IPS-NIHi11 (cell line): ENCODE measurements at places on chromosomes 6 and 20.

- DNase-seq, result no peak
Measured at GRCh38 chr20:57480444-57481160, 44.3 kb downstream of the CTCFL start.

GRCh38 chr6:81413306-81413705 is 339.2 kb downstream of the TENT5A start:
- no peak for DNase-seq

GRCh38 chr20:13322621-13323020 is 101.5 kb downstream of the ISM1 start:
- no peak for DNase-seq

- peak; percentile 48 for DNase-seq
Measured at GRCh38 chr6:151494235-151494935, 568 bp downstream of the CCDC170 start.

DNA sequence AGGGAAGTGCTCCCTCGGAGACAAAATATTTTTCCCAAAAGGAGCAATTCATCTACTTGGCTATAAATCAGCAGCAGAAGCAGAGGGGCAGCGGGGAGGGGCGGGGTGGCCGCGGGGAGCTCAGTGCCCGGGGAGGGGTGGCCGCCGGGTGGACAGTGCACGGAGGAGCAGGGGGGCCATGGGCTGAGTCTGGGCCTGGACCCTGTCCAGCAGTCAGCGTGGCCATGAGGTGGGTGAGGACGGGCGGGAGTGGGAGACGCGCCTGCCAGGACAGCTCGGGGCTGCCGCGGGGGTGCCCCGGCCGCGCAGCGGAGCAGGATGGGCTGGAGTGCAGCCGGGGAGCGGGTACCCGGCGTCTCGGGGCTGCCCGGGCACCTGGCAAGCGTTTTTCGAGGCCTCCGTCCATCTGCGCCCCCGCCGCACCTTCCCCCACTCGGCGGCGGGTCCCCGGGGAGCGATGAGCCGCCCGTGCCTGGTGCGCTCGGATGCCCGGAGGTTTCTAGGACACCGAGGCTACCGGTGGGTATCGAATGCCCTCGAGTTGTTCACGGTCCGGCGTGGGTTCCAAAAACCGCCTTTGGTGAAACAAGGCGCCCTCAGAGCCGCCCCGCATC is 229.5 kb downstream of the THBS2 start:
- DNase-seq, result no peak

DNA sequence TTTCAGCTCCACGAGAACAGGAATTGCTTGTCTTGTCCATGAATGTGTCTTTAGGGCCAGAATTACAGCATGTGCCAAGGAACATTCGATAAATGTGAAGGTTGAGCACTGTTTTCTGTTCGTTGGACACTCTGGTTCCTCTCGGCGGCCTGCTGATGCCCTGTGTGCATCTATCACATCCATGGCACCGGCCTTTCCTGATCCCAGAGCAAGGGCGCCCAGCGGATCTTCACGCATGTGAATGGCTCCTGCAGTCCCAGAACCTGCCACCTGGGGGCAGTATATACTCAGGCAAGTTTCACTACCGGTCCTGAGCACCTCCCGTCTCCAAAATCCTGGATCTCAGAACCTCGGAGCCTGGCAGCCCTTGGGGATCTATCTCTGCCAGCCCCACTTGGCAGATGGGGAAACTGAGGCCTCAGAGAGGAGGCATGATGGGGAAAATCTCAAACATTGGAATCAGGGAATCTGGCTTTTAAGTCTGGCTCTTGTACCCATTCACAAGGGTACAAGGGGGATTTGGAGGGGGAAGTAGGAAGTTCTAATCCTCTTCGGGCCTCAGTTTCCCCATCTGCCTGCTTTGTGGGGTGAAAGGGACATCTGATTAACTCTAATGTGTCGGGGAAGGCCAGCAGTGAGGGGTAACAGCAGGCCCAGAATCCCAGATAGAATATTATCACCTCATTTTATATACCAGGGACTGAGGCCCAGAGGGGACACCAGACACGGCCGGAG is 4.3 kb upstream of the CEBPB start:
- DNase-seq, result peak; percentile 77

DNA sequence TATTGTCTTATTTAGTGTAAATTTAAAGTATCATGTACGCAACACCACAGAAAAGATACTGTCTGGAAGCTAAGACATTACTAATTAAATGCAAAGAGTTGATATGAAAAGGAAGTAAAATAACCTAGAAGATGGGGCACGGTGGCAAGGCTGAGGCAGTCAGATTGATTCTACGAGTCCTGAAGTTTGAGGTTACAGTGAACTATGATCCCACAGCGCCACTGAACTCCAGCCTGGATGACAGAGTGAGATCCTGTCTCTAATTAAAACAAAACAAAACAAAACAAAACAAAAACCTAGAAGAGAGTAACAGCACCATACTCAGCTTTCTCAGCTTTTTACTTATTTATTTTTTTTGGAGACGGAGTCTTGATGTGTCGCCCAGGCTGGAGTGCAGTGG is 199.0 kb downstream of the PRKN start:
- no peak for DNase-seq

GRCh38 chr20:9256393-9256792 is 187.5 kb downstream of the PLCB4 start:
- DNase-seq, result no peak

DNA sequence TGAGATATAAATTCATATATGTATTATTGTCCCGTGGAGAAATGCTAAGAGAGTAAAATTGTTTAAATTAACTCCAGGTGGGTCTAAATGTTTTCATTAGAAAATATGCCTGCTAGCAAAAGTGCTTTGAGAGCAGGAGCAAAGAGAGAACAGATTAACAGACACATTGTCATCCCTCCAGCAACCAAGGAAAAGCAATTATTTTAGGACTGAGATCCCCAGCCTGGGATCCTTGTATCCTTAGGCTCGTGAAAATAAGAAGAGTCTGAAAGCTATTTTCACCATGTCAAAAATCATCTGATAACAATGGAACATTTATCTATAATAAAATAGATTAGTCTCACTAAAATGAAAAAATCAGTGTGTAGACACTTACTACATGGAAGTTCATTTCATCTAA is 11.5 kb upstream of the MRS2 start:
- DNase-seq, result no peak

DNA sequence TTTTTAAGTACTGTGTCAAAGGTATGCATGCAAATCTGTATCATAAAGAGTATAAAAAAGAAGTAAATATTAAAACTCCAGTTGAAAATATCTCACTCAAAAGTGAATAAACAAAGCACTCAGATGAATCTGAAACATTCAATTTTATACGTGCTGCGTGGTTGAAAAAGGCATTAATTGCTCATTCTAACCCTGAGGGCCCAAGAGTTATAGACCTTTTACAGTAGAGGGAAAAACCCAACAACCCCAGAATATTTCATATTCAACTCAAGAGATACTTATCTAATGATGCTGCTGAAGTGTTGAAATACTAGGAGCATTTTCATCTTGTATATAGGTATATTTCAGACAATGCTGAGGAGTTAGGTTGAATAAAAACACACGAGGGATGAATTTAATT is 862.8 kb upstream of the CITED2 start:
- no peak for DNase-seq

GRCh38 chr6:11806561-11807317 is 28.1 kb upstream of the ADTRP start:
- no peak for DNase-seq

DNA sequence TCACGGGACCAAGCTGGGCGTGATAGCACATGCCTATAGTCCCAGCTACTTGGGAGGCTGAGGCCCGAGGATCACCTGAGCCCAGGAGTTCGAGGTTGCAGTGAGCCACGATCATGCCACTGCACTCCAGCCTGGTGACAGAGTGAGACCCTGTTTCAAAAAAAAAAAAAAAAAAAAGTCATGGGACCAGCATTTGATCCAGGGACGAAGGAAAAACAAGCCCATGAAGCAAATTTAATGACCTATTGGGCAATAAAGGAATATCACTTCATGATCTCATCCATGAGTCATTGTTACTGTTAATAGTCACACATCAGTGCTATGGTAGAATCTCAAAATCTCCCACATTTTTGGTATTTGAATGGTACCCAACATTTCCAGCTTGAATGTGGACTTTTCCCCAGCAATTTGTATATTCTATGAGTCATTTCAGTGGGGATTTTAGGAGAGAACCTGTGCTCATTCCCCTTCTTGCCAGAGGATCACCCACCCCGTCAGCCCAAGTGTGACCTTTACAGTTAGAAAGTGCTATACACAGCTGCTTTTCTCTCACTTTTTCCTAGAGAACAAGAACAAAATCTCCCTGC is 8.5 kb upstream of the SOD2 start:
- DNase-seq, result no peak

DNA sequence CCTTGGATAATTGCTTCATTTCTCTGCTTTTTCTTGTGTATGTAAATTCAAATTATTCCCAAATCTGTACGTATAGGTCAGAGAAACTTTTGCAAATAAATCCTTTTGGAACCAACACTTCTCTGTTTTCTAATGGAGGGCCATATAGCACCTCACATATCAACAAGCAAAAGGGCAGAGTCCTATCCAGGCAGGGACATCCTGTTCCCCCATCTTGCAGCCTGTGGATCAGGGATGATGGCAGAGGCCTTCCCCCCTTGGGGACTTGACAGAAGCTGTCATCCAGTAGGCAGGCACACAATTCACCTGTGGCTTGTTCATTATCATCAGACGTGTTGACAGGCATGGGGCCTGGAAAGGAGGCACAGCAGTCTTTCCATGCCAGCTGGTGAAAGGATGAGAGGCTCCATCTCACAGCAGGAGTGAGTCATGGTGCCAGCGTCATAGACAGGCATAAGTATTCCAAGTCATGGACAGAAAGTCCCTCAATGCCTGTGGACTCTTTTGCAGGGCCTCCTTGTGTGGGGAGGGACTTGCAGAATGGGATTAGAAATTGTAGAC is 31.8 kb upstream of the PLEKHG1 start:
- no peak for DNase-seq

- no peak for DNase-seq
Measured at GRCh38 chr6:32168807-32169591, 4.6 kb downstream of the EGFL8 start.

DNA sequence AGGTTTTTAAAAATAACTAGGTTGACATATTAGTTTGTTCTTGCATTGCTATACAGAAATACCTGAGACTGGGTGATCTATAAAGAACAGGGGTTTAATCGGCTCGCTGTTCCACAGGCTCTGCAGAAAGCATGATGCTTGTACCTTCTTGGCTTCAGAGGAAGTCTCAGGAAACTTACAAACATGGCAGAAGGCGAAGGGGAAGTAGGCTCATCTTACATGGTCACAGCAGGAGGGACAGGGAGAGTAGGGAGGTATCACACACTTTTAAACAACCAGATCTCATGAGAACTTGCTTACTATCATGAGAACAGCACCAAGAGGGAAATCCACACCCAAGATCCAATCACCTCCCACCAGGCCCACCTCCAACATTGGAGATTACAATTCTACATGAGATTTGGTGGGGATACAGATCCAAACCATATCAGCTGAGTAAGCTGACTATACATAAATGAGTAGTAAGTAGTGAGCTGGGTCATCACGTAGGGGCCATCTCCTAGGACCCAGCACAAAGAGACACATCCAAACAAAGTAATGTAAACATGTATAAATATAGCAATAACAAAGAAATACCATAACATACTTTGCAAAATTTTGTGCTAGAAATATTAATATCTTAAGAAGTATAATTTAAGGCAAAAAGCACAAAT is 31.4 kb upstream of the SIRPG start:
- no peak for DNase-seq

- no peak for DNase-seq
Measured at GRCh38 chr20:62760856-62761758, 35.2 kb upstream of the MRGBP start.
